NCI-H345 (cell line): ENCODE measurements at places on chromosomes 12 and 14.

DNA sequence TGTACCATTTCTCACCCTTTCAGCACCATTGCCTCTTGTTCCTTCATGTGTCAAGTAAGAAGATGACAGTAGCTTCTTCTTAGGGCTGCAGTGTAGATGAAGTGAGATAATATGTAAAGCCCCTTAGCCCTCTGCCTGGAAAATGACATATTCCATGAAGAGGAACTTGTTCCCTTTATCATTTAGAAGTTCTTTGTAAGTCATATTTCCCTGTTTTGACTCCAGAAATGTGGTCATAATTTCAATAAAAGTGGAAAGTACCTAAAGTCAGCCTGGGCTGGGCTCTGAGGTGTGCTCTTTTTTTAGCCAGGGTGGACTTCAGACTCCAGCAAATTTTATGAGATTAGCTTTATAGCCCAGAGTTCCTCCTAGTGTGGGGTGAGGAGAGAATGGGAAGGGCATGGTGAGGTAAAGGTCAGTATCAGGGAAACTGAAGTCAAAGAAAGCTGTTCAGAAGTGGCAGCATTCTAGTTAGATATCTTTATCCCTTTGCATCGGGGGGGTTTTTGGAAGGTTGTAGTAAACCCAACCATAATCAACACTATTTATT lies 92.5 kb downstream of the TMCC3 start:
- no peak for DNase-seq

GRCh38 chr14:101584055-101584859 lies 23.0 kb downstream of the DIO3 start:
- no peak for DNase-seq

- no peak for DNase-seq
Measured at GRCh38 chr12:113007166-113007565, 28.8 kb downstream of the OAS2 start.

DNA sequence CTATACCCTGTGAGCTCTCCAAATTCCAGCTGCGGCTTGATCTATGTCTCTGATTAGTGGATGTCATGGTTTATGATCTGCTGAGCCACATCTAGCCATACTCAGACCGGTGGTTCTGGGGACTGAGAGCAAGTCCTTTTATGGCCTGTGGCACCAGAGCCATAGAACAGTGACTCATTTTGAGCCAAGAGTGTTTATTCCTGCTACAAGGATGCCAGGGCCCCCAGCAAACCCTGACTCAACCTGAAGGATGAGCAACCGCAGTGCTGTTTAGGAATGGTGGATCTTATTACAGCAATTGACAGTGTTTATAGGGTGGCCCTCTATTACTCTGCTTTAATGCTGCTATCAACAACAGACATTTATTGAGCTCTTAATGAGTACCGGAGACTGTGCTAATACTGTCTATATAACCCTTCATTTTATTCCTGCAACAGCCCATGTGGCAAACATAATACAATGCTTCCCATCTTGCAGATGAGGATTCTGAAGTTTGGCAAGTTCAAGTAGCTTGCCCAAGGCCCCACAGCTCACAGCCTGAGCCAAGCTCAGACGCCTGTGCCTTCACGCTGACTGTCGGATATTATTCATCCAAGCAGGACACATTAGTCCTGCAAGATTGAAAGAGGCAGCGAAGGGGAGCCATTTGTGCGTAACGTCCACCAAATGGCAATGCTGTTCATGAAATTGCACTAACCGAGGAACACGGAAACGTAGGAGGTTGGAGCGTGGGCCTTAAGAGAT lies 273.6 kb upstream of the PWP1 start:
- no peak for DNase-seq

DNA sequence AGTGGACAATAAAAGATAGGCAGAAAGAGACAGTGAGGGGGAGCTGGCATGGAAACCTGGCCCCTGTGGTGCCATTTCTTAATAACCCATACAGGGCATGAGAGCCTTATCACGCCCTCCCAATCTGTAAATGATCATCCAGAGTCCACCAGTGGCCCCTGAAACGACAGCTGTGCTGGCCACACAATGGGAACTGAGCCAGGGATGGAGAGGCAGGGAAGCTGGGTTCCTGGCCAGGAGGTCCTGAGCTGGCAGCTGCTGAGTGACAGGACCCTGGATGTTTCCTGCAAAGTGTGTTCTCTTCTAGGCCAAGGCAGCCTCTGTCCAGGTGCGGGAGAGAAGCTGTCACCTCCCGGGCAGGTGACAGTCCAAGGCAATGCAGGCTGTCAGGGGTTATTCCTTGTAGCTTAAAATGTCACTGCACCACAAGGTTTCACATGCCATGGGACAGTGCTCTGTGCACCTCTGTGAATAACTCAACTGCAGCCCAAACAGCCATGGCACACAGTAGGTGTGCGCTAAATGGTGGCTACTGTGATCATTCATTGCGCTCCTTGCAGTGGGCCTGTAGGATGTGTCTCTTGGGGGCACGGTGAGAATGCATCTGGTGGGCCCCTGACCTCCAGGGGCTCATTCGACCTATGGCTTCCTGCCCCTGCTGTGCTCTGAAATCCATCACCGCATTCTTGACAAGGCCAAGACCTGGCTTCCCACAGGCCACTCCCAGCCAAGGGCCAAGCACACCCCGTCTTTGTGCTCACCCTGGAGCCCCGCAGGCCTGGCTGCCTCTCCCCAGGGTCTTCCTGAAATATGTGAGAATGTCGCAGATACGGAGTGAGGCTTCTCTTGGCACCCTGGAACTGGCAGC lies 46.3 kb upstream of the BCL11B start:
- DNase-seq = no peak

DNA sequence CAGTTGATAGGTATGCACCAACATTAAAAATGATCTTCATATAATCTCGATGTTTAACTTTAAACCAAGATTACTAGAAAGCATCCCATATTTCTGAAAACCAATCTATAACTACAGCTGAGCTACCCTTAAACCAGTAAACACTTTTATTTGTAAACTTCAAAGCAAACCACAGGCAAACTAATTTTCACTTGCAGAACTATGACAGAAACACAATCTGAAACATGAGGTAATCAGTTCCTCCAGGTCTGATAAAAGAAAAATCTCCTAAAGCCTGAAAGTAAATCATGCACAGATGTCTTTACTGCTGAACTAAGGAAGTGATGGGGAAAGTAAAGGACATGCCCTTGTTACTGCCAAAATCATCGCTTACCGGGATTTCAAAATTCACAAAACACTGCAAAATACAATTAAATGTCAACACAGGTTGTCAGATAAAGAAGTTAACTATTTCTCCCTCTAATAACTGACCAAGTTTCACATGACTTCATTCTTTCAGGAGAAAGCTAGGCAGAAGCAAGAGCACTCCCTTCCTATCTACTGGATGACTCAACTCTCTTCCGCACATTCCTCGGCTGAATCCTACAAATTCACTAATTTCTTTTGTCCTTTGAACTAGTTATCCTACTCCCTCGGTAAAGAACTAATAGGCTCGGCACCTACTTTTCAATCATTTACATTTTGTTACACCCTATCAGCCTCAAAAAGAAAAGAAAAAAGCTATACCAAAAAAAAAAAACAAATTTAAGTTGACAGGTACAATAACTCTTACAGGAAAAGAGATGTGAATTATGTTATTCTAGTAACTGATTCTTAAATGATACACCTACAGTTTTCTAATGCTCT lies 1.4 kb downstream of the EEA1 start:
- DNase-seq = no peak

GRCh38 chr12:34396861-34397590 lies 374.7 kb downstream of the ALG10 start:
- DNase-seq = no peak

GRCh38 chr12:102343361-102344121 lies 136.8 kb downstream of the IGF1 start:
- DNase-seq = no peak

DNA sequence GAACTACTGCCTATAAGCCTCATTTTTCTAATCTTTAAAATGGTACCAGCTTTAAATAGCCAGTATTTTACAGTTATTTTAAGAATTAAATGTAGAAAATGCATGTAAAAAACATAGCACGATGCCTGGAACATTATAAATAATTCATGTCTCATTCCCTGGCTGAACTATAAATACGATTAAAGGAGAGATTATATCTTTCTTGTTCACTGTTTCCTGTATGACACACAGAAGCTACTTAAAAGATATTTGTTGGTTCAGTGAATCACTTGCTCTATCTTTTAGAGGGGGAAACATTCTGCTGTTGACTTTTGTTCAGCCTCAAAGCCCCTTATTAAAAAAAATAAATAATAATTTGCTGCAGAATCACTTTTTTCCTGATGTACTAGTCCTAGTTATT lies 406.9 kb downstream of the LRFN5 start:
- no peak for DNase-seq

DNA sequence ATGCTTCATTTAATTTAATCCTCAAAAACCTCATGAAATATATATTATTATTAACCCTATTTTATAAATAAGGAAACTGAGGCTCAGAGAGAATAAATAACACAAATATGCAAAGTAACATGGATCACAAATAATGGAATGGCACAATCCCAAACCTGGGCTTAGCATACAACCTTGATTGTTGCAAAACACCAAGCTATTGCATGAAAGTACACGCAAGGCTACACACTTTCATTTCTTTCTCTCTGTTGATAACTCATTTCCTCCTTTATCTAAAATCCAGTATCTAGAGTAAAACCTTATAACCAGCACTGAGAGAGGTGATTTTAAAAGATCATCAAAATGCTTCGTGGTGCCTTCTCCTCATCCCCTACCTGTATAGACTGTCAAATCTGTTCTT lies 2.8 kb upstream of the DAAM1 start:
- DNase-seq = no peak

DNA sequence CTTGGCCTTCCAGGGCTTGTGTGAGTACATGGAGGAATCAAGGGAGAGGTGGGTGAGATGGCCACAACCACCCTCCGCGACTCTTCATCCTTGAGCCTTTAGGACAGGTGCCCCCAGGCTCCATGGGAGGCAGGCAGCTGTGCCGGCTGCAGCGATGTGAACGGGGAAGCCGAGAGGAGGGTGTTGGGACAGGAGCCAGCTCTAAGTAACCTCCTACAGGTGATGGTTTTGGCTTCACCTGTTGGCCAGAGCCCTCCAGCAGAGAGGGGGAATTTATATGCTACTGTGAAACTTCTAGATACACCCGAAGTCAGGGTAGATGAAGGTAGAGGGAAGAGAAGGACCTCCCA lies 132.2 kb upstream of the HIF1A start:
- DNase-seq = peak; percentile 37

- DNase-seq = no peak
Measured at GRCh38 chr12:627285-627684, 36.0 kb downstream of the NINJ2 start.

GRCh38 chr12:15808652-15809051 lies 19.5 kb upstream of the EPS8 start:
- DNase-seq = no peak

DNA sequence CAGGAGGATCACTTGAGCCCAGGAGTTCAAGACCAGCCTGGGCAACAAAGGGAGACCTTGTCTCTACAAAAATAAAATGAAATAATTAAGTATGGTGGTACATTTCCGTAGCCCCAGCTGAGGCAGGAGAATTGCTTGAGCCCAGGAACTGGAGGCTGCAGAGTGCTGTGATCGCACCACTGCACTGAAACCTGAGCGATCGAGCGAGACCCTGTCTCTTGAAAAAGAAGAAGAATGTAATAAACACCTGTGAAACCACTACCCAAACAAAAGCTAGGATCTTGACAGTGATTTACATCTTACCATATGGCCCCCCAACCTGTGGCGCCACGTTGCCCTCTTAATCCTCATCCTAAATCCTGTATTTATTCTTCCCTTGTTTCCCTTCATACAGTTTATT lies 5.7 kb upstream of the DTX1 start:
- DNase-seq = no peak

DNA sequence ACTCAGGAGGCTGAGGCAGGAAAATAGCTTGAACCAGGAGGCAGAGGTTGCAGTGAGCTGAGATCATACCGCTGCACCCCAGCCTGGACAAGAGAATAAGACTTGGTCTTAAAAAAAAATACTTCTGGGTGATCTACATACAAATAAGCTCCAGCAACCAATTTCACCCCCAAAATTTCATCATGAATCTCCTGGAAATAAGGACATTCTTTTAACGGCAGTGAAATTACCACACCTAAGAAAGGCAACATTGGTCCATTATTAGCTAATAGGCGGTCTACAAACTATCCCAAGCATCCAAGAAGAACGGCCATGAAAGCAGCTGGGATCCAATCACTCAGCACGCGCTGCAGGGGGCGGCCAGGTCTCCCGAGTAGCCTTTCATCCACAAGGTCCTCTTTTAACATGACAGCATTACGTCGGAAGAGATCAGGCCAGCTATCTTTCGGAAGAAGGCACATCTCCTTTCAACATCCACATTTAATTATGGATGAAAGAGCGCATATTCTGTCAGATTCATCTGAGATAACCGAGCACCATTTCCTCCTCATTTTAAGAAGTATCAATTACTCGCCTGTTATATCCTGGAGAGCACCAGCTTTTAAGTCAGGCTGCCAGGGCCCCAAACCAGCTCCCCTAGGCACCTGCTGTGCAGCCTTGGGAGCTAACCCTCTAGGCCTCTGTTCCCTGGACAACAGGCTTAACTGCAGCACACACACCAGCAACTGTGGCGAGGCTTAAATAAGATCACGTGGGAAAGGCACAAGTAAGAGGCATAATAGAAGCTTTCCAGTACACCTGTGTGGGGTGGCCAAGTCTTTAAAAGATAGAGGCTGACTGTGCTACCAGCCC lies 4.2 kb downstream of the SLC15A4 start:
- peak; percentile 44 for DNase-seq

DNA sequence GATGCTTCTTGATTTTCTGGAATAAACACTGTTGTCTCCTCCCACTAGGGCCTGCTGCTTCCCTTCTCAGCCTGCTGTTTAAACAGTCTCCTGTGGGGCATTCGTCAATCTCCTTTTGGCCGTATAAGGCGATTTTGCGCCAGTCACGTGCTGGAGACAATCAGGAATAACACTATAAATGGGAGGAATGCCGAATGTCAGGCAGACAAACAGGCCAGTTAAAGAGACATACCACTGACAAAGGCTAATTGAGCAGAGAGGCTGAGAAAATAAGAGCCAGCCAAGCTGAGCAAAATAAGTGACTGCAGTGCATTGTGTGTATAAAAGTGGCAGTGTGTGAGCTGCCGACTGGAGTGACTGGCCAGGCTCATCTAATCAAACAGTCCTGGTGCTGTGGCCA lies 23.3 kb downstream of the DMAC2L start:
- peak; percentile 85 for DNase-seq

DNA sequence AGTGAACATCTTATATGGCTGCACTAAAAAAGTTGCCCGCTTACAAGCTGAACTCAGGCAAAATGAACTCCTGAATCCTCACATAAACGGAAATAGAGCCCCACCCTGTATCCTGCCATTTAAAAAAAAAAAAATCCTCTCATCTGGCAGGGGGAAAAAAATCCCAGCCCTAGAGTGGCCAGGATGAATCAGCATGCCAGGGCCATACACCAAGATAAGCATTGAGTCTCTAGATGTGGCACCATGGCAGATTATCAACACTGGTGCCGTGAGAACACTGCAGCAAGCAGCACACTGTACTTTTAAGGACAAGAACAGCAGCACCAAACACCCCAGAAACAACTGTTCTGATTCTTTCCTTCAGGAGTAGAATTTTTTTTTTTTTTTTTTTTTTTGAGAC lies 65.5 kb downstream of the RASSF3 start:
- DNase-seq = no peak
